NCI-H1048 (cell line): ENCODE measurements at places on chromosomes 16 and 17.

DNA sequence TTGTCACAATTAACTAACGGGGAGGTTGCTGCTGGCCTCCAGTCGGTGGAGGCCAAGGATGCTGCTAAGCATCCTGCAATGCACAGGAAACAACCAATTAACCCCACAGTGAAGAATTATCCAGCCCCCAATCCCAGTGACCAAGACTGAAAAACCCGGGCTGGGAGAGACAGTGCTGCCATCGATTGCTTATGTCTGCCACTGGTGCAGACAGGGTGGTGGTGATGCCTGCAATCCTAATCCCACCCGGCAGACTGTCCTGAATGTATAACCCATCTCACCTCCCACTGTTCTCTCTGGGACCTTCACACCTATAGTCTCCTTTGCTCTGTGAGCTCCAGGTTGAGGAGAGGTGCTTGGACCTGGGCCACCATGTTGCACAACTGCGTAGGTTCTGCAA is 42.3 kb upstream of the KLHDC4 start:
- DNase-seq: no peak

DNA sequence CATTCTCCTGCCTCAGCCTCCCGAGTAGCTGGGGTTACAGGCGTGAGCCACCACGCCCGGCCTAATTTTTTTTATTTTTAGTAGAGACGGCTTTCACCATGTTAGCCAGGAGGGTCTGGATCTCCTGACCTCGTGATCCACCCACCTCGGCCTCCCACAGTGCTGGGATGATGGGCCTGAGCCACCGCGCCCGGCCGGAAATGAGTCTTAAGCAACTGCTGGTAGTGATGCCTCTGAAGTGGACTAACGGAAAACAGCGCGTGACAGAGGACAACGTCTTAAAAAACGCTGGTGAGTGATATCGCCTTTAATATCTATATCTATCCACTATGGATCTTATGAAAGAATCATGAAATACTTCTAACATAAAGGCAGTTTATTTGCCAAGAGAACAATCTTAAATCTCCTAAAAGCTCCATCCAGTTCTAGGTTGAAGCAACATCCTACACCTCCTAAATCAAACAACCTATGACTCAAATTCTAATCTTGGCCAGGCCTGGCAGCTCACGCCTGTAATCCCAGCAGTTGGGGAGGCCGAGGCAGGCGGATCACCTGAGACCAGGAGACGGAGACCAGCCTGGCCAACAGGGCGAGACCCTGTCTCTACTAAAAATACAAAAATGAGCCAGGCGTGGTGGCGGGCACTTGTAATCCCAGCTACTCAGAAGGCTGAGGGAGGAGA is 69.8 kb downstream of the NXN start:
- no peak for DNase-seq

GRCh38 chr17:8320990-8321389 is 10.9 kb downstream of the ARHGEF15 start:
- no peak for DNase-seq

DNA sequence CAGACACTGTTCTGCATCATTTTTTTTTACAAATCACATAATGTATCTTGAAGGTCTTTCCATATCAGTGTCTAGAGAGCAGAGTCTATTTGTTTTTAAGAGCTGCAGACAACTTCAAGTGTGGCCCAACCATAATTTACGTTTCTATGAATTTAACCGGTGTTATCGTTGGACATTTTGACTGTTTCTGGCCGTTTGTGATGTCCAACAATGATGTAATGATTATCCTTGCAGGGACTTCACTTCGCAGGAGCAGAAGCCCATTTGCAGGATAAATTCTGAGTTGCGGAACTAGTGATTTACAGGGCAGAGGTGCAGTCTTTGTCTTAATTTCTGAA is 26.9 kb upstream of the HLF start:
- DNase-seq: no peak

DNA sequence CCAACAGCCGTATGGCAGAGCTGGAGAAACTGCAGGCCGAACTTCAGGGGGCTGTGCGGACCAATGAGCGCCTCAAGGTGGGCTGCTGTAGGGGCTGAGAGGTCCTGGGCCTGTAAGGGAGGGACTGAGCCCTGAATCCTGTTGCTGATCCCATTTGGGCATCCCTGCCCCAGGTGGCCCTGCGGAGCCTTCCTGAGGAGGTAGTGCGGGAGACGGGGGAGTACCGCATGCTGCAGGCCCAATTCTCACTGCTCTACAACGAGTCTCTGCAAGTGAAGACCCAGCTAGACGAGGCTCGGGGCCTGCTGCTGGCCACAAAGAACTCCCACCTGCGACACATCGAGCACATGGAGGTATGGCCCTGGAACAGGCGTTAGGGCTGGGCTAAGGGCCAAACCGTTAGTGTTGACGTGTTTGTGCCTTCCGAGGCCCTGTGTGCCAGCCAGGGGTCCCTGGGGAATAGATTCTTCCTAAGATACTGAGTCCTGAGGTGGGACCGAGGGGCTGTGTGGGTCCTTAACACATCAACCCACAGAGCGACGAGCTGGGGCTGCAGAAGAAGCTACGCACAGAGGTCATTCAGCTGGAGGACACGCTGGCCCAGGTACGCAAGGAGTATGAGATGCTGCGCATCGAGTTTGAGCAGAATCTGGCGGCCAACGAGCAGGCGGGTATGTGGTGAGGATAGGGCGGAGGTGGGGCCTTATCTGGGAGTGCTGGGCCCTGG is 4.2 kb downstream of the RNF40 start:
- DNase-seq: no peak

- no peak for DNase-seq
These were observed 11.0 kb downstream of the C1QTNF1 start for GRCh38 chr17:79034931-79035485.

GRCh38 chr16:1097156-1097555 is 1.1 kb upstream of the C1QTNF8 start:
- DNase-seq: no peak

GRCh38 chr17:60284709-60285108 is 107.2 kb downstream of the USP32 start:
- no peak for DNase-seq

GRCh38 chr16:66871840-66872239 is 8.5 kb upstream of the PDP2 start:
- no peak for DNase-seq

DNA sequence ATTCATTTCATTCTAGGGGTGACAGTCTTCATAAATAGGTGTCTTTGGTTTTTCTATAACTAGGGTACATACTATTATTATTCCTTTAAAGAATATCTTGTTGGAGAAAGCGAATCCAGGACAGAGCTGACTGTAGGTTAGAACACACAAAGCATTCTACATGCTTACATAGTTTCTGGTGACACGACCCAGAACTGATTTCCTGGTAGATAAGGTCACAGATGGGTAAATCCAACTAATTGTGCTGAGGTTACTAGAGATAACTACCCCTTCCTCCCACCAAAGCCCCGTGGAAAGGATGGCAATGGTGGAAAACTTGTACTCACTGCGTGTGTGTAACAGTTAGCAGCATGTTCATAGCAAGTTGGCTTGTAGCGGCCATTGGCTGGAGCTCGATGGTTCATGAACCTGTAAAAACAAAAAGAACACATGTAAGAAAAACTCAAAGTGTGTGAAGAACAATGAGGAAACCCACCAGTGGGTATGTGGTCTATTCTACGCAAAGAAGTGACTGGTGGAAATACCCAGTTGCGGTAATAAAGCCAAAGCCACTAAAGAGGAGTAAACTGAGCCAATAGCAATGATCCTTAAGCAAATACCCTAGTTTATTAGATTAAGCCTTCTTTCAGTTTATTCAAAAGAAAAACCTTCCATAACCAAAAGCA is 7.7 kb downstream of the MMD start:
- DNase-seq: no peak

DNA sequence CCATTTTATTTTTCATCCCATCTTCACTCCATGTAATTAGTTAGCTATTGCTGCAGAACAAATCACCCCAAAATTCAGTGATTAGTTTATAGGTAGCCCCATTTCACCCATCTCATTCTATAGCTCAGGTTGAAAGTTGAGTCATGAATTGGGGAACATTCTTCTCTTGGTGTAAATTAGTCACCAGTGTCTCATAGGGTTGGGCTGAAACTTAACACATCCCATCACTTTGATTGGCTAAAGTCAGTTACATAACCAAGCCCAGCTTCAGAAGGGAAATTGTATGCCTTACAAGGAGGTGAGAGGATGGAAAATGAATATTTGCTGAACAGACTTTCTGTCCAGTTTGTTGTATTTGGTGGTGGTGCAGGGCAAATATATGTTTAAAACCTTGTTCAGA is 477.5 kb downstream of the WWOX start:
- no peak for DNase-seq

DNA sequence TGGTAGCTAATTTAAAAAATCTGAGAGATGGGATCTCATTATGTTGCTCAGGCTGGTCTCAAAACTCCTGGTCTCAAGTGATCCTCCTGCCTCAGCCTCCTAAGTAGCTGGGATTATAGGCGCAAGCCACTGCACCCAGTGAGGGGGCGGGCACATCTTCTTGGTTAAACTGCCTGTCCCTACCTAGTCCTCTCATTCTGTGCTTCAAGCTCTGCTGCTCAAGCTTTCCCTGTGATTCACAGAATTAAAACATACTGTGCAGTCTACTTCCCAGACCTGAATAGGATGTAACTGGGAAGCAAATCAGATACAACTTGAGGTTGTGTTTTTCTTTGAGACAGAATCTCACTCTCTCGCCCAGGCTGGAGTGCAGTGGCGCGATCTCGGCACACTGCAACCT is 2.3 kb downstream of the MRPL38 start:
- DNase-seq: no peak

DNA sequence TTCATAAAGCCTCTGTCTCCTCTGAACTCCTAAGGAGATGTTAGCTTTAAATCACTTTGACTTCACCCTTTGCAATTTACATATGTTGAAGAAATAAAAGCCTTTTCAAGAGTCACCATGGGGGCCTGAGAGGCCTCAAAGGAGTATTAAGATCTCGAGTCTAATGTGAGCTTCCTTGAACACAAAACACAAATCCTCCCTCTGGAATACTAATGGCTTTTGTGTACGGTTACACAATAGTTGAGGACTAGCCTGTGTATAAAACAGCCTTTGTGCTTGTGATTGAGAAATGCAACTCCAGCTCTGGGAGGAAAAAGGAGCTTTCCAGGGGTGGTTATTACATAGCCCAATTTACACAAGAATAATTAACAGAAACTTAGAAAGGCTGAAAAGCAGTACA is 1140.2 kb downstream of the CDH11 start:
- no peak for DNase-seq

DNA sequence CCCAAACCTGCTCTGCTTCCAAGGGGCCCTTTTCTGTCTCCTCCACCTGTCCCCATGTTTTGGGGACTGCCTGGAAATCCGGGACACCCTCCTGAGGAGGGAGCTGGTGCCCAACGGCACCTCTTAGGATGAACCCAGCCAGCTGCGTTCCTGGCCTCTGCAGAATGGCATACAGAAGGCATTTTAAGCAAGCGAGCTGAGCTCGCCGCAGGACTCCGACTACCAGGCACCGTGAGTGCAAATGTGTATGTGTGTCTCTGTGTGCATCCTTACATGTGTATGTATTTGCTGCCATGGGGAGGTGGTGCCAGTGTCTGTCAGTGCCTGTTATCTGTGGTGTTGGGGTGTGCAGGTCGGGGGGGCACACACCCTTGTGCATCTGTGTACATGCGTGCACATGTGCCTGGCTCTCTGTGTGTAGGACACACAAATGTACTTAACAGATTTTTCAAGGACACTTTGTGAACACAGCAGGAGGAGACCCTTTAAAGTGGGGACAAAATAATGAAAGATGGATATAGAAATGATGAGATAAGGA is 39.3 kb downstream of the ABAT start:
- DNase-seq: no peak

GRCh38 chr16:50681021-50681885 is at the start of gene SNX20:
Gene SNX20, minus strand, starts transcription at chr16:50681312. Its CDS starts 3,786 bp downstream, at chr16:50677526.
- no peak for DNase-seq

DNA sequence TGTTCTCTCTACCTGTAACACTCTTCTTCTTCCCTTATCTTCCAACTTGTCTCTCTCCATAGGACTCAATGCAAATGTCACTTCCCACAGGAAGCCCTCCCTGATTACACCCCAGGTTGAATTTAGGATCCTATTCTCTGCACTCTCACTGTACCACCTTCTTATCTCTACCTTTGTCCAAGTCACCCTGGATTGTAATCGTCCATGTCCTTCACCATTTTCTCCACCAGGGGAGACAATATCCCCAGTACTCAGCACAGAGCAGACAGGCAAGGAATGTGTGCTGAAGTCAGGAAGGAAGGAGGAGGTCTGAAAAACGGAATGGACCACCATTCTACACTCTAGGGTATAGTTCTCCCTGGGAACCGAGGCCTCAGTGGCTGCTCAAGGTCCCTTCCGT is 14.2 kb downstream of the C16orf82 start:
- no peak for DNase-seq

DNA sequence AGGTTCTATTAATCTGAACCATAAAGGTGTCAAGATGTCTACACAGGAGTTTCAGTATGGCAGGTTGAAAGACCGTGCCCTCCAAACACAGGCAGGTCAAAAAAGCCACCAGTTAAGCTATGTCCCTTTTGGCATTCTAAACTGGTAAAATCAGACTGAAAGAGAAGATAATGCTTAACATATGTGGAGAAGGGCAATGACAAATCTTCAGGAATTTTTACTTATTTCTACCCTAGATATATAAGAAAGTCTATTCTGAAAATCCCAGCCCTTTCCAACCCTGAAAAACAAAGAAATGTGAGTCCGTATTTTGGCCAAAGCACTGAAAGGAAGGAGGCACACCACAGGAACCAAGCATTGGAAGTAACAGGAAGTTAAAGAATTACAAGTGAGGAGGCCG is 16.5 kb downstream of the AP1G1 start:
- no peak for DNase-seq

DNA sequence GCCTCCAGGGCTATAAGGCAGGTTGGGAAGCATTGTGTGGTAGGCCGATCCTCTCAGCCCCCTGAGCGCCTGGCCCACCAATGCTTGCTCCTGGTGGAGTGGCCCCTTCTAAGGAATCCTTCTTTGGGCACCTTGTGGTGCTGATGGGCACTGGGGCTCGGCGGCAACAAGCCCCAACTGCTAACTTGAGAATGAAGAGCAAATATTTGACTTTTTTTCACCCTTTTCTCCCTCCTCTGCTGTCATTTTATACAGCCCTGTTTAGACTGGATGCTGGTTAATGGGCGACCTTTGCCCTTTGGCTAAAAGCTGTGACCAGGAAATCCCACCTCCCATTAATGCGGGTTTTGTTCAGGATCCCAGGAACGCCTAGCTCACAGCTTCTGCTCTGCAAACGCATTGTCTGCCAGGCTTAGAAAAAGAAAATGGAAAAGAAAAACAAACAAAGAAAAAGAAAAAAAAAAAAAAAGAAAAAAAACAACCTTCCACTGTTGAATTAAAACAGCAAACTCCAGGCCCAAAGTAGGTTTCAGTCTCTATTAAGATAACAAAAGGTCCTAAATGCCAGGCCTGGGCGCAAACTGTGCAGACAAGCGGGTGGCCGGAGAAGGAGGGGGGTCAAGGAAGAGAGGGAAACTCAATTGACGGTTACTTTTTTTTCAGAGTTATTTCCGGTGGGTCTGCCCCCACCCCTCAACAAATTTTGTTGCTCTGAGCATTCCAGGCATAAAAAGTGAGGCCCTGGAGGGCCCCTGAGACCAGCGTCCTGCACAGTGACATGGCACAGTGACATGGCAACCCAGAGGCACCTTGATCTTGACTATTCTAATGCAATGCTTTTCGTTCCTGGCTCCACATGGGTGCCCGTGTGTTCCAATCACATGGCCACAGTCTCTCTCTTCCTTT is 301.4 kb downstream of the MAF start:
- DNase-seq: no peak
